DMS53 (cell line): ENCODE measurements at places on chromosomes 11 and 22.

GRCh38 chr11:61778920-61779650, 13.3 kb downstream of the TMEM258 start:
- DNase-seq, result no peak

GRCh38 chr11:75341612-75342011, 9.8 kb downstream of the ARRB1 start:
- DNase-seq, result peak; percentile 63

DNA sequence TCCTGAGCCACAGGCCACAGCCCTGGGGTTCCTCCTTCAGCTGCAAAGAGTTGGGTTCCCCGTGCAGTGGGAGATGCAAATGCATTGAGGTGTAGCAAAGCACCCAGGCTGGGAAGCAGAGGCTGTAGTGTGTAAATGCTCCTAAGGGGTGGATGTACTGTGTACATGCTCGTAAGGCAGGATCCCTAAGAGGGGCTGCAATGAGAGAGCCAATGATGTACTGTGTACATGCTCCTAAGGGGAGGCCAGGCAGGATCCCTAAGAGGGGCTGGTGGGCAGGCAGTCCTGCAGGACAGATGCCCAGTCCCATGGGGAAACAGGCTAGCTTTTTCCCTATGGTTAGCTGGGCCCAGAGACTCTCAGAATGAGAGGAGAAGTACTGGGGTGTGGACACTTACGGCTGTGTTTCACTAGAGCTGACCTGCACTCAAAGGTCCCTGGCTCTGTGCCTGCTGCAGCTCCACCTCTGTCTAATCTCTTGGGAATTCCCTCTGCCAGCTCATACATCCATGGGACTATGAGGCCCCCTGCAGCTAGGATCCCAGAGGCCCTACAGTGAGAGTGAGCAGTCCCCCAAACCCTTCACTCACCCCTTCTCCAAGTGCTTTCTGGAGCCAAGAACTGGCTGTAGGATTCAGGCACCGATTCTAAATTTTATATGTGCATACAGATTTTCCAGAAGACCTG, 261.9 kb upstream of the LUZP2 start:
- DNase-seq, result peak; percentile 44

DNA sequence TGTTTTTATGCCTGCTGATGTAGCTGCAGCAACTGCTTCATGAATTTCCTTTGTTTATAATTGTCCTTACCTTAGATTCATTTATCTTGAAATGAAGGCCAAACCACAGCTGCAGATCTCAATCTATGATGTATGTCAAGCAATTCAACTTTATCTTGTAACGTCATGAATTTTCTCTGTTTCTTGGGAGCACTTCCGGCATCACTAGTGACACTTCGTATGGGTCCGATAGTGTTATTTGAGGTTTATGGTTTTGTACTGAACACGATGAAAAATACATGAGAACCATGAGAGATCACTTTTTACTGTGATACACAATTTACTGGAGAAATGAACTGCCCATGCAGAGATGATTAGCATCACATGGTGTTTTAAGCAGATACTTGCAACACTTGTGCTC, 98.5 kb downstream of the CSTPP1 start:
- DNase-seq, result no peak

- DNase-seq, result peak; percentile 74
These were observed 514.2 kb downstream of the NTM start for GRCh38 chr11:131884461-131885073.

GRCh38 chr11:117482881-117483280, 155.2 kb downstream of the CEP164 start:
- no peak for DNase-seq

DNA sequence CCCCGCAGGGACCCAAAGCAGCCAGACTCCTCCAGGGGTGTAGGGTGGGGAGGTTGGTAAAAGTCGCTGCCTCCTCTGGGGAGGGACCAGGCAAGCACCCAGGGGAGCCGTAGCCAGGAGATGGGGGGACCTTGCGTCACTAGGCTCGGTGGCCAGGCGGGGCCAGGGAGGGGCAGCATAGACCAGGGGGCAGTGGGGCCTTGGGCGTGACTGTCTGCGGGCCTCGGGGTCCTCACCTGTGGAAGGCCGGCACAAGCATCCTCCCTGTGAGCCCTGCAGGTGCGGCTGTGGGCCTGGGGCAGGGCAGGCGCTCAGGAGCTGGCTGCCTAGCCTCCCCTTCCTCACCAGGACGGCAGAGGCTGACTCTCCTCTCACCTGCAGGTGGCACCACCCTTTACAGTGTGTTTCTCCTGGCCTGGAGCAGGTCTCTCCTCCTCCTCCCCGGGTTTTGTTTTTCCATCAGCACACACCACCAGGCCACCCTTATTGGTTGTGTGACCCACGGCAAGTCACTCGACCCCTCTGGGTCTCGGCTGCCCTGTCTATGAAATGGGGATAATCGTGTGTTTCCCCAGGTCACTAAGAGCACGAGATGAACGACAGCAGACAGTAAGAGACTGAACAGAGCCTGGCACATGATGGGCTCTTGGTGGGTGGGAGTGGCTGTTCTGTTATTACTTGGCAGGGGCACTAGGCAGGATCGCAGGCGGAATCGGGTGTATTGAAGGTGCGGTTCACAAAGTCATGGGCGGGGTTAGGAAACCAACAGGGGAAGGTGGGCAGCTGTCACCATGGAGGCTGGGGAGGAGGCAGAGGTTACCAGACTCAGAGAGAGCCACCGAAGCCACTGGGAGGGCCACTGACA, 52.7 kb downstream of the FLRT1 start:
- DNase-seq, result peak; percentile 38

- no peak for DNase-seq
These were observed 30.6 kb downstream of the CACNA1I start for GRCh38 chr22:39601180-39601535.

GRCh38 chr11:83722392-83723119, 436.4 kb upstream of the CCDC90B start:
- DNase-seq, result no peak

- no peak for DNase-seq
These were observed 14.1 kb downstream of the FAM181B start for GRCh38 chr11:82719361-82720105.

DNA sequence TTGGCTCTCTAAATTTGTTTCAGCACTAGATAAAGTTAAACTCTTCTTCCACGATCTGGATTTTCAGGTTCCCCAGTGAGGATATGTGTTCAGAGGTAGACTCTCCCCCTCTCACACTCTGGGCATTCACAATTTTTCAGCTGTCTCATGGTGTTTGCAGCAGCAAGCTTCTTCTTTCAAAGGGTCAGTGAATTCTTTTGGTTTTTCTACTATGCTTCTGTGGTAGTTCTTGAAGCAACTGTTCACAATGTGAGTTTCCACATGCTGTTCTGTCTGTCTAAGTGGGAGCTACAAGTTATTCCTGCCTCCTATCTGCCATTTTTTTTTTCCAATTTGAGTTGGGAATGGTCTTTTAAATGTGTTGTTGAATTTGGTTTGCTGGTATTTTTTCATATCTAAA, 25.4 kb downstream of the CNTF start:
- no peak for DNase-seq

- DNase-seq, result no peak
These were observed 39.4 kb upstream of the SEPTIN5 start for GRCh38 chr22:19674929-19675253.

GRCh38 chr11:66347425-66348276, at the start of gene B4GAT1:
Gene B4GAT1 (minus strand): TSS chr11:66347629. CDS start chr11:66347545, 84 bp downstream.
- DNase-seq, result peak; percentile 96

- peak; percentile 24 for DNase-seq
These were observed 49.5 kb downstream of the LGR4 start for GRCh38 chr11:27423125-27423524.

DNA sequence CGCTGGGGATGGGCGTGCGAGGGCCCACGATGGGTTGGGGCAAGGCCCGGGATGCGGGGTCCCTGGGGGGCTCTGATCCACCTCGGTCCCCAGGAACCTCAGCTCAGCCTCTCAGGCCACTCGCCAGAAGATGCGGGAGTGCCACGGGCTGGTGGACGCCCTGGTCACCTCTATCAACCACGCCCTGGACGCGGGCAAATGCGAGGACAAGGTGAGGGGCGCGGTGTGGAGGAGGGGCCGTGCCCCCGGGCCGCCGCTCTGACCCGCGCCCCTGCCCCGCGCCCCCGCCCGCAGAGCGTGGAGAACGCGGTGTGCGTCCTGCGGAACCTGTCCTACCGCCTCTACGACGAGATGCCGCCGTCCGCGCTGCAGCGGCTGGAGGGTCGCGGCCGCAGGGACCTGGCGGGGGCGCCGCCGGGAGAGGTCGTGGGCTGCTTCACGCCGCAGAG, 6.3 kb downstream of the PKP3 start:
- DNase-seq, result peak; percentile 47

DNA sequence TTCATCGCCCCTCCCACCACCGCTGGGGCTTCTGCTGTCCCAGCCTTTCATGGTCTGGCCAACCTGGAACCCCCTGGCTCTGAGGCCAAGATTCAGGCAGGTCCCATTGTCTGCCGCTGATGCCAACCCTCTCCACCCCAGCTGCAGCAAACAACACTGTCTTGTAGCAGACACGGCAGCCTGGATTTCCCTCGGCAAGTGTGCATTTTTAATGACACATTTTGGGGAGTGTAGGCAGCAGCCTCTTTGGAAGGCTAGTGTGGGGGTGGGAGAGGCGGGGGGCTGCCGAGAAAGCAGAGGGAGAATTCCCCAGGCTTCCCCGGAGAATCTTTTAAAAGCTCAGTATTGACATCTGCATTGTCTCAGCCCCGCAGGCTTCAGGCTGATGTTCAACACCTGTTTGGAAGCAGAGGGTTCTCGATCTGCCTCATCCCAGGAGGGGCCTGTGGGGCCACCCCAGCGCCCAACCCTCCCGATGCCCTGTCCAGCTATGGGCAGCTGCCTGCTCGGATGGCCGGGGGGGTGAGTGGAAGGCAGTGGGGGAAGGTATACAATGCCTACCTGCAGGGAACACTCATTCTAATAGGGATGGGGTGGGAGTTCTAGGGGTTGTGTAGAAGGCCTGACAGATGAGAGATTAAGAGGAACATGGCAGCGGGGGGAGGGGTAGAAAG, 41.5 kb downstream of the NECTIN1 start:
- DNase-seq, result no peak

- DNase-seq, result peak; percentile 49
These were observed 12.2 kb downstream of the MRGPRF start for GRCh38 chr11:69000831-69001242.

GRCh38 chr22:24209016-24209415, 27.7 kb downstream of the SUSD2 start:
- no peak for DNase-seq

DNA sequence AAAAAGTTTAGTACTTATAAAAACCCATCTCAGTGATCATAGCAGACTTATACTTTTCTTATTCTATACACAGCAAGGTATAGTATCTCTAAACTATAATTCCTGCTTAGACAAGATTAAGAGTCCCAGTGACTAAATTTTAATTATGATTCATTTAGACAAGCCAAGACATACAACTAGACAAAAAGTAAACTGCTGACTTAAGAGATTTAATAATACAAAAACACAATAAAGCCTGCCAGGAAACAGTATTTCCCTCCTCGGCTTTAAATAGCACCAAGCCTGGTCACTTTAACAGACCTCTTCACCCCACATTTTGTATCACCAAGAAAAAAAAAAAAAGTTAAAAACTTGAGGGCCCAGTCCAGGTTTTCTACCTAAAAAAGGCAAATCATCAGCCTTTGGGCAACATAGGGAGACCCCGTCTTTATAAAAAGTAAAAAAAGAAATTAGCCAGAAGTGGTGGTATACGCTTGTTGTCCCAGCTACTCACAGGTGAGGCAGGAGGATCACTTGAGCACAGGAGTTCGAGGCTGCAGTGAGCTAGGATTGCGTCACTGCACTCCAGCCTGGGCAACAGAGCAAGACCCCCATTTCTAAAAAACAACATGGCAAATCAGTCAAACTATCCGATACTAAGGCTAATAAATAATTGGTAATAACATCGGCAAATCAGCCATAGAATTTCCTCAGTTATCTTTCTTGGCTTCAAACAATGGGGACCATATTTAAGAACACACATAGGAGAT, 53.8 kb downstream of the SIK3 start:
- DNase-seq, result no peak

- DNase-seq, result no peak
These were observed 25.8 kb downstream of the HPS4 start for GRCh38 chr22:26457661-26458272.

GRCh38 chr11:84714316-84714780, 912.8 kb downstream of the DLG2 start:
- peak; percentile 89 for DNase-seq

DNA sequence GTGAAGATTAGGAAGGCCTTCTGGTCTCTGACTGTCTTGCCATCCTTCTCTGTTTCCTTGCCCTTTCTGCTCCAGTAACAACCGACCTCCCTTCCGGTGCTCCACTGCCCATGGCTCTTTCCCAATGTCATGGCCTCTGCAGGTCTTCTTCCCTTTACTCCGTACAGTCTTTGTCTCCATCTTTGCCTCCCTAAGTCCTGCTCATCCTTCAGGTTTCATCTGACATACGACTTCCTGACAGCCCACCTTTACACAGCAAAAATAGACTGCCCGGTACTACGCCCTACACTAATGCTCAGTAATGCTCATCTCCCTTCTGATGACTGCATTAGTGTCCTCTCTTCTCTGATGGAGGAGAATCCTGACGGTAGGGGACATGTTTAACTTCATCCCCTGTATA, 63.9 kb downstream of the FBXO7 start:
- DNase-seq, result no peak

- DNase-seq, result peak; percentile 56
These were observed 18.2 kb downstream of the PAK1 start for GRCh38 chr11:77455740-77456139.

- DNase-seq, result no peak
These were observed 53.4 kb downstream of the GRAMD1B start for GRCh38 chr11:123483466-123483865.

DNA sequence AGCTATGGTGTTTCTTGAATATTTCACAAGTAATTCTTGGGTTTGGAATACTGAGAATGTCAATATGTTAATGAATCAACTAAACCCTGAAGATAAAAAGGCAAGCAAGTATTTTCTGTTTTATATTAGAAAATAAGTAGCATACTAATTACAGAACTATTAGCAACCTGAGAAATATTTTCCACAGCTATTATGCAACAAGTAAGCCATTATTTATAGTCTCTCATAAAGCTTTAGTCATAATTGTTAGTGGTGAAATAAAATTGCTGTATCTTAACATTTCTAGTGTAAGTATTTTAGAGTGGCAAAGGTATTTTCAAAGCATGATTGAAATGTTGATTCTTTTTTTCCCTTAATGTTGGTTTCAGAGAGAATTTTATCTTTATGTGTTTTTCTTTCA, 53.3 kb downstream of the FAR1 start:
- no peak for DNase-seq

DNA sequence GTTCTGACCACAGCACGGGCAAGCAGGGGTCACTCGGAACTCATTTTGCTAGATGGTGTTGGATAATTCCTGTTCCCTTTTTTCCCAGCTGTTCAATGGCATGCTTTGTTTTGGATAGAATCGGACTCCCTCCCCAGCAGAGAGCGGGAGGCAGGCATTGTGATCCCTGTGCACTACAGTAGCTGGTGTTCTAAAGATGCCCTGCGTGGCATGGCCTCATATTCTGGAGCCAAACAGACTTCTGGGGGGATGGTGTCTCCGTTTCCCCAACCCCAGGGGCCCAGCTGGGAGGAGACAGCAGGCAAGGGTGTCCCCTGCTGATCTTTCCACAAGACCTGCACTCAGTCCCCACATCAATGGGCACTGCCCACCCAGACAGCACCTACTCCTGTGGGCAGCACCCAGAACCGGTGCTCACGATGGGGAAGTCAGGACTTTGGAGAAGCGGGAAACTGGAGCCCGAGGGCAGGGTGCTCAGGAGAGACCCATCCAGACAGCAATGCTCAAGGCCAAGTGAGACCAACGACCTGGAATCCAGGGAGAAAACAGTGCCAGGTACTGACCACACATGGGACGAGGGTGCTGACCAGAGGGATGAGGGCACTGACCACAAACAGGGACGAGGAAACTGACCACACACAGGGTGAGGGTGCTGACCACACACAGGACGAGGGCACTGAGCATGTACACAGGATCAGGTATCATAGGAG, 934.9 kb downstream of the BRD1 start:
- DNase-seq, result no peak
